ENCODE measurements at places on chromosomes 13 and 19.

DNA sequence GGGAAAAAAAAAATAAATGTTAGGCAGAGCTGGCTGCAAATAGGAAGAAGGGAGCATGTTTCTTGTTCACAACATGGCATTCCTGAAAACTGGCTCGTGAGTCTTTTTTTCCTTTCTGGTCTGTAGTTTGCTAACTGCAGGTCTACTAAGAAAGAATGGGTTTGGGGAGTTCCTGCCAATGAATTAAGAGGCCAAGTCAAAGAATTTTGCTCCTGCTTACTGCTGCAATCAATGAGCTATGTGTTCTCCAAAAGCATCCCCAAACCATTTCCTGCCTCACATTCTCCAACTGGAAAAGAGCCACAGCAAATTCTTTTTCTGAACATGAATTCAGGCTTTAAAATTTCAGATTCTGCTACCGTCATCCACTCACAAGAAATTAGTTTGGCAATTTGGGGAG lies 88.6 kb downstream of the DCT start:
- DNase-seq, result no peak

- no peak for DNase-seq
Measured at GRCh38 chr19:56491399-56491798, 14.3 kb upstream of the ZNF667 start.

GRCh38 chr13:113452942-113453901 lies at the start of gene ADPRHL1:
Gene ADPRHL1 (minus strand): TSS chr13:113453488. CDS start chr13:113453437, 51 bp downstream.
- no peak for DNase-seq

DNA sequence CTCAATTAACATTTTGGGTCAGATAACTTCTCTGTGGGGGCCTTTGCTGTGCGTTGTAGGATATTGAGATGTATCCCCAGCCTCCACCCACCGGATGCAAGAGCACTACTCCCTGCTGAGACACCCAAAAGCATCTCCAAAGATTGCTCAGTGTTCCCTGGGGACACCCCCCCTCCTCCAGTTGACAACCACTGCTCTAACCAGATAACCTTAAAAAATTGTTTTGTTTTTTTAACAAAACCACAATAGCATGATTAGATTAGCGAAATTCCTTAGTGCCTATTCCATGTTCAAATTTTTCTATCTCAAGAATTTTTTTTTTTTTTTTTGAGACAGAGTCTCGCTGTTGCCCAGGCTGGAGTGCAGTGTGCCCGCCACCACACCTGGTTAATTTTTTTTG lies 2.6 kb upstream of the EPN1 start:
- DNase-seq, result no peak

- DNase-seq, result no peak
Measured at GRCh38 chr13:40596484-40596883, 70.0 kb downstream of the FOXO1 start.

GRCh38 chr19:58392945-58393724 lies 2.3 kb upstream of the RNF225 start:
- no peak for DNase-seq
